ENCODE measurements at places on chromosomes 4 and X.

DNA sequence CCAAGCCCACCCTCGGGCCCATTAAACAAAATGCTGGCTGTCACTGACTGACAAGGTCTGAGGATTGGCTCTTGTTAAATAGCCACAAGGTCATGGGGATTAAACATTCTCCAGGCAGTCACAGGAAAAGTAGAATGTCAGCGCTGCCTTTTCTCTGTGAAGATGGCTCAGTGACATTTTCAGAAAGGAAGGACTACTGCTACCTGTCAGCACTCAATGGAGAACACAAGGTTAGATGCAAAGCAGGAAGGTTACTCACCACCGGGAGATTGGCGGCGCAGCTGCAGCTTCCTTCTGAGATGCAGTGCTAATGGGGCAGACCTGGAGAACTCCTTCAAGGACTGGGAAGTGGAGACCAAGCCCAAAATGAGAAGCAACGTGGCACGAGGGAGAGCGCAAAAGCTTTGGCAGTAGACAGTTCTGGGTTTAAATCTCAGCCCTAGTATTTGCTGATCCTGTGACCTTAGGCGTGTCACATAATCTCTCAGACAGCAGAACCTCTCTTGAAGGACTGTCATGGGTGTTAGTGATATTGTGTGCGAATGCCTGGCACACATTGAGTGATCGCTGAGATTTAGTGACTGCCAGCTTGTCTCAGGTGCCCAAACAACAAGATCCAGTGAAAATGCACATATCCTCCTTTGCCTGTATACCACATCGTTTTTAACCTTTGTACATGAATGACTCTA is 213.1 kb upstream of the BOD1L1 start:
- DNase-seq, result no peak

DNA sequence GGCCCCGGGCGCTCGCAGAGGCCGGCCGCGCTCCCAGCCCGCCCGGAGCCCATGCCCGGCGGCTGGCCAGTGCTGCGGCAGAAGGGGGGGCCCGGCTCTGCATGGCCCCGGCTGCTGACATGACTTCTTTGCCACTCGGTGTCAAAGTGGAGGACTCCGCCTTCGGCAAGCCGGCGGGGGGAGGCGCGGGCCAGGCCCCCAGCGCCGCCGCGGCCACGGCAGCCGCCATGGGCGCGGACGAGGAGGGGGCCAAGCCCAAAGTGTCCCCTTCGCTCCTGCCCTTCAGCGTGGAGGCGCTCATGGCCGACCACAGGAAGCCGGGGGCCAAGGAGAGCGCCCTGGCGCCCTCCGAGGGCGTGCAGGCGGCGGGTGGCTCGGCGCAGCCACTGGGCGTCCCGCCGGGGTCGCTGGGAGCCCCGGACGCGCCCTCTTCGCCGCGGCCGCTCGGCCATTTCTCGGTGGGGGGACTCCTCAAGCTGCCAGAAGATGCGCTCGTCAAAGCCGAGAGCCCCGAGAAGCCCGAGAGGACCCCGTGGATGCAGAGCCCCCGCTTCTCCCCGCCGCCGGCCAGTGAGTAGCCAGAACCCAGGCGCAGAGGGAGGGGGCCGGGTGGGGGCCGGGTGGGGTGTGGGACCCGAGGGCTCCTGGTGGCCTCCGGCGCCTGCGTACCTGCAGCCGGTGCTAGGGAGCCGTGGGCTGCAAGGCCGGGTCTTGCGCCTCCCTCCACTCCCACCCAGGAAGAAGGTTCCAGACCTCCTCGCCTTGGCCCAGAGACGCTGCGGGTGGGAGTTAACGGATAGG is 534 bp downstream of the MSX1 start:
- no peak for DNase-seq

DNA sequence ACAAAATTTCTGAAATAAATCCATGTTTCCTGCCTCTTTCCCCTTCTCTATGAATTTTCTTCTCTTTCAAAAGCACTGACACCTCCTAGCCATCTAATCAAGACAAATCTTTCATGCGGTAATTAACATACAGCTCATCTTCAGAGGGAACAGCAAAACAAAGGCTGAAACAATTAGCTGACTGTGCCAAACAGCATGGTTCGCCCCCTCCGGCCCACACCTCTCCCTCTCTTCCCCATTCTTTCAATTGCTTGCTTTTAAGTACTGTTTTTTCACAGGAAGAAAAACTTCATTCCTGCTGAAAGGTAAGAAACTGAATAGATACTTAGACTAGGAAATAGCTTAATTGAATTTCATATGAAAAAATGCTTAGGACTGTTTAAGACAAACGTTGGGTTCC is 291.1 kb upstream of the NOCT start:
- DNase-seq, result no peak

DNA sequence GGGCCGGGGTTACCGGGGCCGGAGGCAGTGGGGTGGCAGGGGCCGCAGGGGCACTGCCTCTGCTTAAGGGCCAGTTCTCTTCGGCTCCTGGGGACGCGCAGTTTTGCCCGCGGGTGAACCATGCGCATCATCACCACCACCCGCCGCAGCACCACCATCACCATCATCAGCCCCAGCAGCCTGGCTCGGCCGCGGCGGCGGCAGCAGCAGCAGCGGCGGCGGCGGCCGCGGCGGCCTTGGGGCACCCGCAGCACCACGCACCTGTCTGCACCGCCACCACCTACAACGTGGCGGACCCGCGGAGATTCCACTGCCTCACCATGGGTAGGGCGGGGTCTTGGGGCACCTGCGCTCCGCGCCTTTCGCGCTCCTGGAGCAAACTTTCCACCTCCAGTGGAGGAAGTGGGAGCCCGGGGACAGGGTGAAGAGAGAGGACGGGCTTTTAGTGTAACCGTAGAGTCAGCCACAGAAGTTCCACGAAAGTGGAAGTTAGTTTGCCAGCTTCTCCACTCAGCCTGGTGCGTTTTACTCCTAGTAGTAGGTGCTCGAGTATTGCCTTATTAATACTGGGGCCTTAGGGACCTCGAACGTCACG is 729 bp downstream of the GSX2 start:
- DNase-seq, result no peak

GRCh38 chrX:48958635-48959094 is 1.3 kb upstream of the OTUD5 start:
- no peak for DNase-seq

GRCh38 chr4:141081921-141082395 is 51.3 kb downstream of the RNF150 start:
- no peak for DNase-seq

DNA sequence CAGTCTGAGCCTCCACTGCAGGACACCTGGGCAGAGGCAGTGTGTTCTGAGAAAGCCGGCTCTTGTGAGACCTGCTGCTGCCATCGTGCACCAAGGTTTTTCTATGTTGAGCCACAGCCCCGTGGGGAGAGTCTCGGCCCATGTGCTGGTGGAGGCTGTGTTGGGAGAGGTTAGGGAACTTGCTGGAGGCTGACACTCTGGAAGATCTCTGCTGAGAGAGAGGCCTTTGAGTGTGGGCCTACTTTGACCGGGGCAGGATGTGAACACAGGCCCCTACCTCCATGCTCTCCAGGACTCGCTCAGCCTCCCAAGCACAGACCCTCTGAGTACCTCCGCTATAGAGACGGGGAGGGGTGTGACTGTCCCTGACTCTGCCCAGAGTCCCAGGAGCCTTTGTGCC is 1.3 kb upstream of the S100P start:
- no peak for DNase-seq

DNA sequence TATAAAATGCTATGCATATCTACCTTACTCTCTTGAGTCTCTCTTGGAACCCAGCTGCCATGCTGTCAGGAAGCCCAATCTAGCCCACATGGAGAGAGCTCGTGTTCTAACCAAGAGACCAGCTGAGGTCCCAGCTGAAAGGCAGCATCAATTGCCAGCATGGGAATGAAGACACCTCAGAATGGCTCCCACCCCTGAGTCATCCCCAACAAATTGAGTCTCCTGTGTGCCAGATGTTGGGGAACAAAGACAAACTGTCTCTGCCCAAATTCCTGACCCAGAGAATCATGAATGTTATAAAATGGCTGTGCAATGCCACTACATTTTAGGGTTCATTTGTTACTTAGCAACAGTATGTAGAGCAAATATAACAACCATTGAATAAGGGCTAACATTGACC is 105.2 kb upstream of the STX18 start:
- DNase-seq, result no peak

- no peak for DNase-seq
These were observed 70.9 kb upstream of the MSX1 start for GRCh38 chr4:4788573-4788972.

DNA sequence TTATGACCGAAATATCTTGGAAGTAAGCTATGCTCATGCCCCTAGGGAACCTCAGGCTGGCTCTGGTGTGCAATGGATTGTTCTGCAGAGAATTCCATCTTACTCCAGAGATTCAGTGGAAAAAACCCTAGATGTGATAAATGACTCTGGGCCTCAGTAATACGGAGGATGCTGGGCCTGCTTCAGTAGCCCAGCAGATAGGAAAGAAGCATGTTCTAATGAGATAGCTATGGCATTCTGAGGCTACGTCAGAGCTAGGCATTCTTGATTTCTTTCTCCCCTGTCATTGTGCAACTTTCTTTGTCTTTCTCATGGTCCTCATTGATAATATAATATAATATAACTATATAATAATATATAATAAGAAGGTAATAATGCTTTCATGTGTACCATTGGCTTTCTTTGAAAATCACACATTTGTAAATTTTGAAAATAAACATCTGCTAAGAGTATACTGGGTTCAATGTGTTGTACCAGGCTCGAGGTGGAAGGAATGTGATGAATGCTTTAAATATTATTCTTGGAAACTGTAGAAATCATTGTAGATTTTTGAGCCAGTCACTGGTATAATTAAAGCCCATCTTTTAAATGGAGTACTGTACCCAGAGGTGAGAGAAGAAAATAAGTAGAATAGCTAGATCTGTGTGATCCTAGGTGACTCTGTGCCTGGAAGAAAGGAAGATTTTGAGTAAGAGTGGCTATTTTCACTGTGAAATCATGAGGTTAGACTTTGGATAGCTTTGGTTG is 152.0 kb downstream of the IL15 start:
- no peak for DNase-seq

DNA sequence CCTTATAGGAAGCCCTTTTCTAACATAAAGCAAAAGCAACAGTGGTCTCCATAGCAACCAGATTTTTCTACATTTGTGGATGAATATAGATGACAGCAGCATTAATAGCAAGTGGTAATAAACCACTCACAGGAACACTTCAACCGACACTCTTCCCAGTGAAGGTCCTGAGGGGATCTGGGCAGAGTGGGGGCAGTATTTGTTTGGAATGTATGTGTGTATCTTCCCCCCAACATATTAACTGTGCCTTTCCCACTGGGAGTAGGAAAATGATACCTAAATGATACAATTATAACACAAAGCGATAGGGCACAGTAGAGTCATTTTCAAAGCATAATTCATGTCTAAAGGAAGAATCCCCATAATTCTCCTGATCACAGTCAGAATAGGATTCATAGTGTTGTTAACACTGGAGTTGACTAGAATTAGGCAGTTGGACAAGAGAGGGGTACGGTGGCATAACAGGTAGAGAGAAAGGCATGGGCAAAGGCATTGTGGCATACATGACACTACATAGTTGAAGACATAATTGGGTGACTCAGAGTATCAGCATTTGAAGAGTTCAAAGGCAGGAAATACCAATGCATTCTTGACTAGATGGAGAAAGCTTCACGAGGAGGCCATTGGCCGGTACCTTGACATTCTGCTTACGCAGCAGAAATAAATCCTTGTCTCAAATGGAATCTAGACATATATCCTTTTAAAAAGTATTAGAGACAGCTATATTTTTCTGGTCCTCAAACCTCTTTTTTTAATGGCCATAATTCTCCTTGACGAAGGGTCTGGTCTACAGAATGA is 15.2 kb downstream of the CAPN6 start:
- DNase-seq, result no peak

DNA sequence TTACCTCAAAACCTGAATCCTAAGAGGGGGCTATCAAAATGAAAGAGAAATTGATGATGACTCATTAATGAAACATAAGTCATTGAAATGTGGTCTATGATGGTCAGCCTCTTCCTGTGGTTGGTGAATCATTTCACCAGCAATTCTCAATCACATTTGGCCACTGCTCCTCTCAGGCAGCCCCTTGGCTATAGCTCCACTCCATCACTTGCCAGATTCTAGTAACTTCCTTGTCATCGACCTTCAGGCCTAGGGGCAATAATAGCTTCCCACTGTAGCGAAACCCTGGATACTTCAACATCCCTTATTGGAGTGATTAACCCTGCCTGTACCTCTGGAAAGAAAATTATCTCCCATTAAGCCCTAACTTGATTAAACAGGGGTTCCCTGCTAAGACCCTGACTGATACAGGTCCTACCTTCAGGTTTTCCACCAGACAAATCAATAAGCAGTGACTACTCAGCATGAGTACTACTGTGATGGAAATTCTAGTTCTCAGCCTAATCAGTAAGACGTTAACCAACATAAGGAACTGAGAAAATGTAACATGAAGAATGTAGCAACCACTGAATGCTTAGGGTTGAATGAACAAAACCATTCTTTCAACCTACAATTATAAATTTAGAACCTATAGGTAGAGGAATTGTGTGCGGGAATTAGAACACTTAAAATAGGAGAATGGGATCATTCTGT is 30.4 kb downstream of the ADH7 start:
- DNase-seq, result no peak

DNA sequence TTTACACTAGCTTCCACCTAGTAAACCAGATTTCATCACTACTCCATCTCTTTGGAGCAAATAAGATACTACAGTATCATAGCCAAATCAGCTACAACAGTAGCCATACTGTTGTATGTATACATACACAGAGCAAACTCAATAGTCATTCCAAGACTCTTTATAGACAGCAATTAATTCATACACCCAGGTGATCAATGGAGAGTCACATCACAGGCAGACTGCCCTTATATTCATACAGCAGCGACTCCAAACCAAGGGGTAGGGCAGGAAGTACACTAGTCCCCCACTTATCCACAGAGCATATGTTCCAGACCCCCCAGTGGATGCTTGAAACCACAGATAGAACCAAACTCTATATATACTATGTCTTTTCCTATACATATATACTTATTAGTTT is 76.6 kb downstream of the FBXW7 start:
- DNase-seq, result no peak

DNA sequence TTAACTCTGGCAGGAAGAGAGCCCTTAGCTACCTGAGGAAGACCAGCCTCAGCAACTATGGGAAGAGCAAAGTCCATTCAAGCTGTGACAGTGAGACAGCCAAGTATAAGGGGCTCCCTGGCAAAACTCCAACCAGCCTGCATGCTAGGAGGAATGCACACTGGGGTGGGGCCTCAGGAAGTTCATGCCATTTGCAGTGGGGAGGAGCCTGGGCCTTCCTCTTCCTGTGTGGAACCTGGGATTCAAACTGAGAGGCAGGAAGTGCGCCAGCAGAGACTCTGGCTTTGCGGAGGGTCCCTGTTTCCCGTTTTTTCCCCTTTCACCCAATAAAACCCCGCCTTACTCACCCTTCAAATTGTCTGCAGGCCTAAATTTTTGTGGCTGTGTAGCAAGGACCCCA is 33.0 kb downstream of the TFDP3 start:
- no peak for DNase-seq

All from NCI-H187 (cell line).